ENCODE measurements at places on chromosomes 5 and 9.

GRCh38 chr9:102087141-102087540 is 348.7 kb upstream of the GRIN3A start:
- no peak for DNase-seq

DNA sequence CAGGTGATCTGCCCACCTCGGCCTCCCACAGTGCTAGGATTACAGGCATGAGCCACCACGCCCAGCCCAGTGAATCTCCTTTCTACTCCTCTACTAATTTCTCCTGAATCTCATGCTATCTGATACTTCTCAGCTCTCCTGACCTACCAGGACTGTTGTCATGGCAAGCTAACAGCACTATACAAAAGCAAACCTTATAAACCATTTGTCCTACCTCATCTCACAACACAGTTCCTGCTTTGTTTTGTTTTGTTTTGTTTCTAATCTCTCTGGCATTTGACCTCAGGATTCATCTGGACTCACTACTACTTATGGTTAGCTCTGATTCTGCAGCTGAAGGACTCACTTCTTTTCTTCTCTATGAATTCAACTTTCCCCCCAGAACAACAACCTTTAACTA is 734.8 kb downstream of the TLE1 start:
- DNase-seq, result no peak

- DNase-seq, result no peak
These were observed 2.1 kb downstream of the PCDHGA4 start for GRCh38 chr5:141356950-141357349.

DNA sequence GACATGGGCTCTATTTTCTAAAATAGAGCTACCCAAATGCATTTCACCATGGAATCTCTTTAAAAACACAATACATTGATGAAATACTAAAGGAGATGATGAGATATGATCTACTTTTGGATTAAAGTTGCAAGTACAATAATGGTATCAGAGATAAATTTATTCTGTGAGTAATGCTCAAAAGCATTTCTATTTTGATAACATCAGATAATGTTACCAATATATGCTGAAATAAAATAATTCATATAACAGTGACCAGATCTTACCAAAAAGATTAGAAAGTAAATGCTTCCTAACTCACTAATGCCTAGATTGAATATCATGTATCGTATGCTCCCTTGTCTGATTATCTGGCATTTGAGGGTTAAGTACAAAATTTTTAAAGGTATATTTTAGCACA is 761.8 kb upstream of the ZNF608 start:
- DNase-seq, result no peak

GRCh38 chr5:92237896-92238295 is 854.8 kb upstream of the ARRDC3 start:
- no peak for DNase-seq

GRCh38 chr9:93260263-93261066 is 76.5 kb downstream of the WNK2 start:
- DNase-seq, result no peak

DNA sequence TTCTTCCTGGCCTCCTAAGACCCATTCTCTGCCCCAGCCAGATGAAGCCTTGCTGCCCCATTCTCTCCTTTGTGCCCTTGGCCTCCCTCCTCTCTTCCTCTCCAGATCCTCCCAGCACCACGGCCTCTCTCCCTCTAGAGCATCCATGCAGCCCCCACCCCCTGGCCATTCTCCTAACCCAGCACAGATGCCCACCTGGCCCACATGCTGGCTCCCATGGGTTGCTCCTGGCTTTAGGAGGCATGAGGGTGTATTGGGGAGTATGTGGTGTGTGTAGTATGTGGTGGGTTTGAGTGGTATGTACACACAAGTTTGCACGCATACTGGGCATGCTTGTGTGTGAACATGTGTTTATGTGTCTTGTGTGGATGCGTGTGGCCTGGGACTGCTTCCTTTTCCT is 47.1 kb downstream of the FOXI1 start:
- DNase-seq, result no peak

DNA sequence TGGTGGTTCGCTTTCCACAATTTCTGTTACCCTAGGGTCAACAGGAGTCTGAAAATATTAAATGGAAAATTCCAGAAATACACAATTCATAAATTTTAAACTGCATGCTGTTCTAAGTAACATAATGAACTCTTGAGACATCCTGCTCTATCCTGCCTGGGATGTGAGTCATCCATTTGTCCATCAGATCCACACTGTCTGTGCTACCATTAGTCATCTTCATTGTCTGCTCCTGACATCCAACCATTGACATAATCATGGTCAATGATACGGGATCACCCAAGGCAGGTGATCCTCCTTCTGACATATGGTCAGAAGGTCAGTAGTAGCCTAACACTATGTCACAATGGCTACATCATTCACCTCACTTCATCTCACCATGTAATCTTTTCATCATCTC is 276.7 kb upstream of the KIF2A start:
- no peak for DNase-seq

DNA sequence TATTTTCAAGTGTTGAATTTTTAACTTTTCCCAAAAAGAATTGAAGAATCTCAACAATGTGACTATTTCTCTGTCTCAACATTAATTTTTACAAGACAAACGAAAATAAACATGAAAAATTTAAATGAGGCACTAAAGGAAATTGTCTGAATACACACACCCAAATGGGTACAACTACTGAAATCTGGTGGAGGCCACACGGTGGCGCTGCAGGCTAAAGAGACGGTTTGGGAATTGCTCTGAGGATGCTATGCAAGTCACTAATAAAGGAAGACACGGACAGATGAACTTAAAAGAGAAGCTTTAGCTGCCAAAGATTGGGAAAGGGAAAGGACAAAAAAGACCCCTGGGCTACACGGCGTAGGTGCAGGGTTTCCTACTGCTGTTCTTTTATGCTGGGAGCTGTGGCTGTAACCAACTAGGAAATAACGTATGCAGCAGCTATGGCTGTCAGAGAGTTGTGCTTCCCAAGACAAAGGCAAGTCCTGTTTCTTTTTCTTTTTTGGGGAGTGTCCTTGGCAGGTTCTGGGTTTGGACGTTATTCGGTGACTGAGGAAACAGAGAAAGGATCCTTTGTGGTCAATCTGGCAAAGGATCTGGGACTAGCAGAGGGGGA is at the start of gene PCDHB10:
Gene PCDHB10 (plus strand): TSS at position 244 of the 616 bp plus-strand sequence. CDS start 200 bp downstream, at position 444.
- no peak for DNase-seq

DNA sequence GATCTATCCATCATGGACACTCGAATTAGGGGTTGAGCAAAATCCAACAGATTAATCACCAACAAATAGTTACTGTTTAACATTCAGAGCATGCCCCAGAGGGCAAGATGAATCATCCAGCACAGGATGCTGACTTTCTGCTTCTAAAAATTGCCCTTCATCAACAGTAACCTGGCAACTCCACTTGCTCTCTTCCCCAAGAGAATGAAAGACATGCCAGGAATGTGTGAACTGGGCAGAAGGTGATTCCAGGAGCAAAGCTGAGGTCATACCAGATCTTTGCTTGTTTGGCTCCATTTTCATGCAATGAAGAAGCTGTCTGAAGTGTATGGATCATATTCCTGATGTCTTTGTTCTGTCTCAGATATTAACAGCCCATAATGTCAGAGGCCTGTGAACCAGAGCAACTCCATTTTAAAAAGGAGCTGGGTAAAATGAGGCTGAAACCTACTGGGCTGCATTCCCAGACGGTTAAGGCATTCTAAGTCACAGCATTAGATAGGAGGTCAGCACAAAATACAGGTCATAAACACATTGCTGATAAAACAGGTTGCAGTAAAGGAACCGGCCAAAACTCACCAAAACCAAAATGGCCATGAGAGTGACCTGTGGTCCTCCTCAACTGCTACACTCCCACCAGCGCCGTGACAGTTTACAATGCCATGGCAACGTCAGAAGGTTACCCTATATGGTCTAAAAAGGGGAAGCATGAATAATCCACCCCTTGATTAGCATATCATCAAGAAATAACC is 2.5 kb upstream of the ZNF367 start:
- no peak for DNase-seq

- no peak for DNase-seq
These were observed 74.5 kb downstream of the ADAMTS2 start for GRCh38 chr5:179270581-179271427.

DNA sequence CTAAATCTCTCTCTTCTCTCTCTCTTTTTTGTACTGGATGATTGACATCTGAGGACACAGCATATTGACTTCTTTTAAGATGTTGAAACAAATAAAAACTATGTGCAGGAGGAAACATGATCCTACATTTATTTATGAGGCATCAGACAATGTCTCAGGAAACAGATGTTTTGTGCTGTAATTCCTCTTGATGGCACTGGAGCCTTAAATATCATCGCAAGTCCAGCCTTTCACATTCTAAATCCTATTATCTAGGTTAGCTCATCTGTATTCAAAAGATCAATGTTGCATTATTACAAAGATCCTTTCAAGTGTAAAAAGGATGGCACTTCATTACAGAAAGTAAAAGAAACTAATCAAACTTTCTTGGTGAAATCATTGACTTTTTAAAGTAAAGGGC is 63.9 kb downstream of the MAT2B start:
- no peak for DNase-seq

DNA sequence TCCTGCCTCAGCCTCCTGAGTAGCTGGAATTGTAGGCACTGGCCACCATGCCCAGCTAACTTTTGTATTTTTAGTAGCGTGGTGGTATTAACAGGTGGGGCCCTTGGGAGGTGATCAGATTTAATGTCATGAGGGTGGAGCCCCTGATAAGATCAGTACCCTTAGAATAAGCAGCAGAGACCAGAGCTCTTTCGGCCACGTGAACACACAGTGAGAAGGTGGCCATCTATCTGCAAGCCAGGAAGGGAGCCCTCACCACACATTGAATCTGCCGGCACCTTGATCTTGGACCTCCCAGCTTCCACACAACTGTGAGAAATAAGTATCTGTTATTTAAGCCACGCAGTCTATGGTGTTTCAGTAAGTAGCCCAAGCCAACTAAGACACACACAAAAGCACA is 22.5 kb downstream of the TBC1D2 start:
- DNase-seq, result no peak

DNA sequence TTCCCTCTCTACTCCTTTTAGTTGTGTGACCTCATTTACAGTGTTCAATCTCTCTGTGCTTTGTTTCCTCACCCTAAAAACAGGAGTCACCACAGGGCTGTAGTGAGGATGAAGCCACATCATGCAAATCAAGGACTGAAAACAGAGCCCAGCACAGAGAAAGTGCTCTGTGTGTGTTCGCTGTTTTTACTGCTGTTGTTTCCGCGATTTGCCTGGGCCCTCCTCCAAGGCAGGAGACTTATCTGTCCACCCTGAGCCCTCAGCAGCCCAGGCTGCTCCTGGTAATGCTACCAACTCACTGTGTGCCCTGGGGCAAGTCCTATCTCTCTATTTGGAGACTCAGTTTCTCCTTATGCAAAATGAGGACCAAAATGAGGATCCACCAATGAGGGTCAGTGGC is 87.2 kb upstream of the NEURL1B start:
- DNase-seq, result no peak

DNA sequence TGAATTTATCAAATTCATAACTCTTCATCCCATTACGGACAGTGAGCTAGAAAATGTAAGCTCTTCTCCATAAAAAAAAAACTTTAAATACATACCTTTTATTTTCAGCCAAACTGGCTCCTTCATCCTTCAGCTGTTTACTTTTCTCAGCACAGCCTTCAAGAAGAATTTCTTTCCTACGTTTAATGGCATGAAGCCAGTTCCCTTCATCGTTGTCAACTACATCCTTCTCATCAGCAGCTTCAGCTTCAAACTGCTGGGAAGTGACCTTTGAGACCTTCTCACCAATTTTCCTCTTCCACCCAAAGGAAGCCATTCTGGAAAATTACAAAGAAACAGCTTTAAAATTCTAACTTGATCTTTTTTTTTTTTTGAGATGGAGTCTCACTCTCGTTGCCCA is 9.1 kb downstream of the TTC33 start:
- no peak for DNase-seq

GRCh38 chr5:102700120-102700831 is 54.8 kb upstream of the PAM start:
- no peak for DNase-seq

- no peak for DNase-seq
These were observed 130.1 kb upstream of the ZNF608 start for GRCh38 chr5:124876566-124876965.

DNA sequence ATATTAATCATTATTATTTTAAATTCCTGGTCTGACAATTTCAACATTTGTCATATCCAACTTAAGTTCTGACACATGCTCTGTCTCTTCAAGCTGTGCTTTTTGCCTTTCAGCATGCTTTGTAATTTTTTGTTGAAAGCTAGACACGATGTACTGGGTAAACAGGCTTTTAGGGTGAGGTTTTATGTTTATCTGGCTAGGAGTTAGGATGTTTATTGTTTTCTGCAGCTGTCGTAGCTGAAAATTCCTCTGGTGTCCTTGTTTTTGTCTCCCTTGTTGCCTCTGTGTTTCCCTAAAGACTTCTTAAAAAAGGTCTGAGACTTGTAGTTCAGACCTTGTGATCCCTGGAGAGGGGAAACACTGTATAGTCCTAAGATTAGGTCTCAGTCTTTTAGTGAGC is 20.6 kb downstream of the TUT7 start:
- no peak for DNase-seq

GRCh38 chr5:137275083-137275482 is 224.0 kb downstream of the SPOCK1 start:
- no peak for DNase-seq

DNA sequence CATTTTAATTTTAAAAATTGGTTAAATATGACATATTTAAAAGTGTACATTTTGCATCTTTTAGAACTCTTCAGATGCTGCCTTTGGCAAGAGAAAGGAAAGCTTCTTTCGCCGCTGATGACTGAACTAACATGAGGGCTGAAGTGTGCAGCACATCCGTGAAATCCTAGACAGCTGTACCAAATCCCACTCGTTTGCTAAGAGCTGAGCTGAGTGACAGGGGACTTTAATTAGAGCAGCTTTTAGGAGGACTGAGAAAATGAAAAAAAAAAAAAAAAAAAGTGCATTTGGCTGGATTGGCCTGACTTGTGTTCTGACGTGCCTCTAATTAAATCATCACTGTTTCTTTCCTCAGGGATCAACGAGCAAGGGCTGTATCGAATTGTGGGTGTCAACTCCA is 271.3 kb downstream of the ARHGAP26 start:
- no peak for DNase-seq

DNA sequence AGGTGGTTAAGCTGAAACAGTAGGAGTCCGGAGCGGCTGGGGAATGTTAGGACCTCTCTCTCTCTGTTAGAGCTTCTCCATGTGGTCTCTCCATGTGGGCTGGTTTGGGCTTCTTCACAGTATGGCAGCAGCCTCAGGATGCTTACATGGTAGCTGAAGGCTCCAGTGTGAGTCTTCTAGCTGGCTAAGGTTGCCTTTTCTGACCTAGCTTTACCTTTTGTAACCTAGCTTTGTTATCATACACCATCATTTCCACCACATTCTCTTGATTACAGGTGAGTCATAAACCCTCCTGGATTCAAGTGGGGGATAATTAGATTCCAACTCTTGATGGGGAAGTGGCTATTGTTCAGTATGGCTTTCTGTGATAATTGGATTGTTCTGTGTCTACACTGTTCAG is 98.5 kb downstream of the MTREX start:
- no peak for DNase-seq

- DNase-seq, result no peak
These were observed 27.5 kb downstream of the PTGES2 start for GRCh38 chr9:128099932-128100491.

All from central memory CD4-positive, alpha-beta T cell (primary cell).